Activated CD4-positive, alpha-beta T cell treated with anti-CD3 and anti-CD28 coated beads for 1 hour (primary cell): ENCODE measurements at places on chromosomes 5 and 9.

- DNase-seq: no peak
These were observed 19.3 kb upstream of the APC start for GRCh38 chr5:112718344-112718743.

DNA sequence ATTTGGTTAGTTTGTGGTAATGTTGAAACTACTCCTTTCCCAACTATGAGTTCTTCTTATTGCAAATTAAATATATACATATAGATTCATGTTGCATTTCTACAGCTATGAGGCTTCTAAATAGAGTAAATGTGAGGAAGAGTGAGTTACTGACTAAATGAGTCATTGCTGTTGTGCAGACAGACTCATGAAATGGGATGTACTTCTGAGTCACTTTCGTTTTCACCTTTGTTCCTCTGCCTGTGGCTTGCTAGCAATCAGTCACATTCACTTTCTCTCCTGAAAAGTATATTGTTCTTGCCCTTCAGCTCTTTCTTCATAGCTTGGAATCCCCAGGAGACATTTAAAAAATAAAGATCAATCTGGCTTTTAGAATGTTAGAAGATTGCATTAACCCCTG lies 295.5 kb upstream of the SMC2 start:
- no peak for DNase-seq

GRCh38 chr9:91639054-91639453 lies 215.4 kb upstream of the NFIL3 start:
- DNase-seq: no peak

DNA sequence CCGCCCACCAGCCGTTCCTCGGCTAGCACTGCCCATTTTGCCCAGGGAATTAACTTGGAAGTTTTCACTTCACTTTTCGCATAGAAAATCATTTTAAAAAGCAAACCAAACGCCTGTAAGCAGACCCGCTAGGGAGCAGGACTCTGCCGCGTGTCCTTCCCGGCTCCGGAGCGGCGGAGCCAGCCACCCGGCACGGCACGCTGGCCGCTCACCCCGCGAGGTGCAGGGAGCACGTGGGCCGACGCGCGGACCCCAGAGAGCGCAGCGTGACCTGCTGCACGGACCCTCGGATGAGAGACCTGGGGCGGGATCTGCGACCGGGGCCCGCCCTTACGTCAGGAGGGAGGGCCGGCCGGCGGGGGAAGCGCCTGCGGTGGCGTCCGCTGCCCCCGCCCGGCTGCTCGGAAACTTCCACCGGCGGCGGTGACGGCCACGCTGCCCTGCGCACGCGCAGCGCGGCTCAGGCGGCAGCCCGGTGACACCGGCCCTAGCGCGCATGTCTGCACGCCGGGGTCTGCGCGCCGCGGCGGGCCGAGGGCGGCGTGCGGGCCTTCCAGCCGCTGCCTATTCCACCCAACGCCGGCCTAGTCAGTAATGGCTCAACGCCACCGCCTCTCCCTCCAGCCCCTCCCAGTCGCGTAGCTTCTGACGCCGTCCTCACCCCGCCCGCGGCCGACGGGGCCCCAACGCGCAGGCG lies 507 bp upstream of the TENT4A start:
- DNase-seq: peak; percentile 96

DNA sequence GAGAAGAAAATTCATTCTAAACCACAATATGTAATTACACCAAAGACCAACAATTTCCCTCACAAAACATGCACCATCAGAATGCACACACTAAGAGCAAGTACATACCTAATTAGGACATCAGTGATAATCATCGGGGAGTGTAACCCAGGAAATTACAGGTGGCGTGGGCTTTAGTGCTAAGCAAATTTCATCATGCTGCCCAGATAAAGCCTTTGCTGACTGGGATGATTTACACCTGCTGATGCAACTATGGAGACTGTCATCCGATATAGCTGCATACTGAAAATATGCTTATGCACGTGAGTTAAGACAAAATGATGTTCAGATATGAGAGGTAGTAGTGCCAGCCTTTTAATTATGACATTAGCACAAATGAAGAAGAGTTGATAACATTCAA lies 123.2 kb downstream of the DCP2 start:
- DNase-seq: no peak

GRCh38 chr5:99258819-99259218 lies 330.0 kb upstream of the CHD1 start:
- no peak for DNase-seq

DNA sequence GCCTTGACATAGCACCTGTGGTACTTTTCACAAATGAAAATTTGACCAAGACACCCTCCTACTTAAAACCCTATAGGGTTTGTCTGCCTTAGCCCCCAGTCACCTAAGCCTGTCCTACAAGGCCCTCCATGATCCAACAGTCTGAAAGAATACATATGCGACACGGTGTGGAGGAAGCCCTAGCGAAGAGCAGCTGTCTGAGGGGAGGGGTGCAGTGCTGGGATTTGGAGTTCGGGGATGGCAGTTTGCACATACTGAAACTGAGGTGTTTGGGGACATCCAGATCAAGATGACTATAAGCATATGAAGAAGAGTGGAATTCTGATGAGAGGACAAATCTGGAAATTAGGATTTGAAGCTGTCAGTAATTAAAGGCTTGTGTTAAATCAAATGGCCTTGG lies 7.2 kb upstream of the MYORG start:
- DNase-seq: no peak

DNA sequence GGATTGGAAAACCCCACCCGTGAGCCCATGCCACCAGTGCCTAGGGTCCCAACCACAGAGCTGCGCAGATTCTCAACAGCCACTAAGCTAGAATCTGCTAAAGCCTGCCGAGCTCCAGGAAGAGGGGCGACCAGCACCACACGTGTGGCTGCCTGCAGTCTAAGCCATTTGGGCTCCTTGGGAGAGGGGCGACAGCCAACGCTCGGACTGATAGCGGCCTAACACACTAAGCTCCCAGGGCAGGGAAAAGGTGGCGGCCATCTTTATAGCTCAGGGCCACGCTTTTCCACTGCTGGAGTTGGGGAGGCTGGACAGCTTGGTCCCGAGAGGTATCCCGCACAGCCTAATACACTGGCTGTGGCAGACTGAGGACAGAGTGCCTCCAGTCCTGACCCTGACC lies 631.8 kb downstream of the CETN3 start:
- DNase-seq: no peak

- no peak for DNase-seq
These were observed 51.3 kb upstream of the FREM1 start for GRCh38 chr9:14961372-14962068.

- no peak for DNase-seq
These were observed 2.8 kb upstream of the BNC2 start for GRCh38 chr9:16873126-16873802.

GRCh38 chr9:35364817-35365585 lies 124.9 kb upstream of the RUSC2 start:
- DNase-seq: no peak

DNA sequence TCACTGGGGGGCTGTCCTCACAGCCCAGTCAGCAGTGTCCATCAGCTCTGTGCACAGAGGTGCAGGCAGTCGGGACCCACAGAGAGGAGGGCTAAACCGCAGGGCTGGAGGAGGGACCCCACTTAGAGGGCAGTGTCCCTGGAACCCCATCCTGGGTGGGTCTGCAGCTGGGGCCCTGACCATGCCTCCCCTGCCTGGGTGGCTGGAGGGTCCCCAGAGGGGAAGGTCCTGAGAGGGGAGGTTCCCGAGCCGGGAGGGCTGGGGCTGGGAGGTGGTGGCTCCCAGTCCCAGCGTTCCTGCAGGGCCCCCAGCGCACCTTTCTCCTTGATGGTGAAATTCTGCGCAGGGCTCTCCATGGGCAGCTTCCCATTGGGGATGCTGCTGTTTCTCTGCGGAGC lies 32.7 kb downstream of the EXOC3 start:
- DNase-seq: no peak

GRCh38 chr9:27365707-27366376 lies 68.9 kb upstream of the EQTN start:
- no peak for DNase-seq

- no peak for DNase-seq
These were observed 380 bp downstream of the OR1J1 start for GRCh38 chr9:122477346-122477745.

- no peak for DNase-seq
These were observed 164.9 kb downstream of the NR3C1 start for GRCh38 chr5:143238620-143239019.

DNA sequence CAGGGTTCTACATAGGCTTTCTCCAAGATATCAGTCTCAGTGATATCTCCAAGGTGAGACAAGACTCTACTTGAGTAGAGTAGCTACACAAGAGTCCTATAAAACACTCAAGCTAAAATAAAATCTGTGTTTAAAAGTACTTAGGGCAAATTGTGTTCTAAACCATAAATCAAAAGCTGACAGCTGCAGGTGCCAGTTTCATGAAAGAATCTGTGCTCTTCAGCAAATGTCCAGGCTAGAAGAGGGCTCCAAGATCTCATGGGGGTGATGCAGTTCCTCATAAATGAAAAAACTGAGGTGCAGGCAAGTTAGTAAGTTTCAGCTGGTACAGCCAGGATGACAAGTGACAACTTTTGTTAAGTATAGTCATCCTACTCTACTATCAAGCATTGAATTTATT lies 142.8 kb upstream of the TNPO1 start:
- no peak for DNase-seq
